ENCODE measurements at places on chromosomes 1 and 21. TPM values are rescaled to one million over a fixed set of nuclear protein-coding genes. Genes with fewer than 3 reads are reported as not detected.

The DCAF8 gene
- 134 TPM for total RNA-seq

The DIO1 gene
- total RNA-seq, result not detected

The CFHR2 gene
- total RNA-seq, result not detected

The LCE1E gene
- total RNA-seq, result not detected

GRCh38 chr1:151760597-151761385, 2.5 kb downstream of the MRPL9 start:
- DNase-seq, result no peak
- peak overlapping the region; percentile 82 for H3K27ac ChIP-seq
- peaks cover 25% of the 10 kb centered on the region for H3K4me1 ChIP-seq
- H3K4me3 ChIP-seq, result peak overlapping the region; percentile 79

GRCh38 chr1:157193702-157194391, 55.7 kb upstream of the ETV3 start:
- peak; percentile 86 for DNase-seq
- no peaks in the 10 kb centered on the region for H3K36me3 ChIP-seq
- peaks cover 5% of the 10 kb centered on the region for H3K4me1 ChIP-seq

DNA sequence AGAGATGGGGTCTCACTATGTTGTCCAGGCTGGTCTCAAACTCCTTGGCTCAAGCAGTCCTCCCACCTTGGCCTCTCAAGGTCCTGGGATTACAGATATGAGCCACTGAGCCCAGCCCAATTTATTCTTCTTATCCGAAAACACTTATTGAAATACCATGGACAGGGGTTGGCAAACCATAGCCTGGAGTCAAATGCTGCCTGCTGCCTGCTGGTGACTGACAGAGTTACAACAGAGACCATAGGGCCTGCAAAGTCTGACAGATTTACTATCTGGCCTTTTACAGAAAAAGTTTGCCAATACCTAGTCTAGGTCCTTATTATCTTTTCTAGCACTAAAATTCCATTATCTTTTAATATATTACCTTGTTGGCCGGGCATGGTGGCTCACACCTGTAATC, 87.1 kb upstream of the ZNF281 start:
- H3K27me3 ChIP-seq, result no peaks in the 10 kb centered on the region
- H3K27ac ChIP-seq, result no peak overlapping the region
